ENCODE measurements at places on chromosomes 6 and 20.
A peak's percentile ranks its signal among the peaks of the same experiment; 100 is the strongest.

DNA sequence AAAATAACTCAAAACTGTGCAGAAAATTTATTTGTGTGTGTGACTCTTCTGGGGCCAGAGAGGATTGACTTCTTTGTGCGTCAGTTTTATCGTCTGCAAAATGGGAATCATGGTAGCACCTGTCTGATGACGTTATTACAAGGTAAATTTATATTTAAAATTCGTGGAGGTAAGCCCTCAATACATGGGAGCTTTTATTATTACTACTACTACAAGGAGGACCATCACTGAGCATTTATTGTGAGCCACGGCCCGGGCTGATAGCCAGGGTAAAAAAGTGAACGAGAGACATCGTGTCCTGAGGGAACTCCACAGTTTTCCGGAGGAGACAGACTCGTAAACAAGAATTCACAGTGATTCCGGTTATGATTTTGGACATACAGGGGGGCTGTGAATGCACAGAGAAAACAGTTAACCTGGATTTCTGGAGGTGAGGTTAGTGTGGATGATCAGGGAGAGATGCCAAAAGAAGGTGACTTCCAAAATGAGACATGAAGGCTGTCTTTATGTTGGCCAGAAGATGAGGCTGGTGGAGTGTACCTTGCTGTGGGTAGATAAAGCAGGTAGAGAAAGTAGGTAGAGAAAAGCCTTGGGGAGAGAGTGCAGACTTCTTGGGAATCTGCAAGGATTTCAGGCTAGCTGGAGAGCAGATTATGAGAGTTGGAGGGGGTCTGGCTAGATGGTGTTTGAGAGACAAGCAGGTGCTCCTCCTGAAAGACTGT is 10.6 kb upstream of the SERINC3 start:
- no peak for DNase-seq

- DNase-seq, result peak; percentile 91
These were observed 19.1 kb upstream of the PGK2 start for GRCh38 chr6:49806145-49806544.

DNA sequence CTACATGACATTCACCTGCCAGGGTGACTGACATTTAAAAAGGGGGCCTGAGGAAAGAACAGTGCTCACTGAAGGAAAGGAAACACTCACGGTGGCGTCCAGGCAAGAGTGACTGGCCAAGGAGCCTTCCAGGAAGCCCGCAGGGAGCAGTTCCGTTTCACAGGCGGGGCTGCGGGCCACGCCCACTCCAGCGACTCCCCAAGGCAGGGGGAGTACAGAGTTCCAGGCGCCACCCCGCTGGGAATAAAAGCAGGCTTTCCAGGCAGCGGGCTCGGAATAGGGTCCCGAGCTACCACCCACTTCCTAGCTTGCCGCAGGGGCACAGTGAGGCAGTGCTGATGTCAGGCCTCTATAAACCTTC is 34.2 kb downstream of the PKIG start:
- DNase-seq, result no peak

- no peak for DNase-seq
These were observed 28.1 kb downstream of the NCOA6 start for GRCh38 chr20:34797012-34797995.

GRCh38 chr20:51190783-51191180 is 167.9 kb upstream of the KCNG1 start:
- DNase-seq, result no peak

DNA sequence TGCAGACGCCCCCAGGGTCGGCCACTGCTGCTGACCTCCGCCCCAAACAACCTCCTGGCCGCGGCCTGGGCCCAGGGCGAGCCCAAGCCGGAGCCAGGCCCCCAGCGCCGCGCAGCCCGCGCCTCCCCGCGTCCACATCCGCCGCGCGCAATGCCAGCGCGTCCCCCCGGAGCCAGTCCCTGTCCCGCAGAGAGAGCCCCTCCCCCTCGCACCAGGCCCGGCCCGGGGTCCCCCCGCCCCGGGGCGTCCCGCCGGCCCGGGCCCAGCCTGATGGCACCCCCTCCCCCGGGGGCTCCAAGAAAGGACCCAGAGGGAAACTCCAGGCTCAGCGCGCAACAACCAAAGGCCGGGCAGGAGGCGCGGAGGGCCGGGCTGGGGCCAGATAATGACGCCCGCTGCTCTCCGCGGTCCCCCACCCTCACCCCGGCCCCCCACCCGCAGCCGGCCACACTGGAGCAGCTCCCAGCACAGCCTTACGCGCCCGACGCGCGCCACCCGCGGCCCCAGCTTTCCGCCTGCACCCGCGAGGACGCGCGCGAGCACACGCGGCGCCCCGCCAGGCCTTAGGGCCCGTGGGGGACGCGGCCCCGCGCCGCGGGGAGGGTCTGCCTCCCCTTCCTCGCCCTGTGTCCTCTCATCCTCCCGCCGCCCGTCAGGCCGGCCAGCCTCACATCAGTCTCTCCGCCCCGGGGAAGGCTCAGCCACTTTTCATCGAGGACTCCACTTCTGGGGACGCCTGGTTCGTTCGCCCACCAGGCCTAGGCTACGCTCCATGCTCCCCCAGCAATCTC is 12.9 kb upstream of the SLC22A7 start:
- DNase-seq, result no peak

DNA sequence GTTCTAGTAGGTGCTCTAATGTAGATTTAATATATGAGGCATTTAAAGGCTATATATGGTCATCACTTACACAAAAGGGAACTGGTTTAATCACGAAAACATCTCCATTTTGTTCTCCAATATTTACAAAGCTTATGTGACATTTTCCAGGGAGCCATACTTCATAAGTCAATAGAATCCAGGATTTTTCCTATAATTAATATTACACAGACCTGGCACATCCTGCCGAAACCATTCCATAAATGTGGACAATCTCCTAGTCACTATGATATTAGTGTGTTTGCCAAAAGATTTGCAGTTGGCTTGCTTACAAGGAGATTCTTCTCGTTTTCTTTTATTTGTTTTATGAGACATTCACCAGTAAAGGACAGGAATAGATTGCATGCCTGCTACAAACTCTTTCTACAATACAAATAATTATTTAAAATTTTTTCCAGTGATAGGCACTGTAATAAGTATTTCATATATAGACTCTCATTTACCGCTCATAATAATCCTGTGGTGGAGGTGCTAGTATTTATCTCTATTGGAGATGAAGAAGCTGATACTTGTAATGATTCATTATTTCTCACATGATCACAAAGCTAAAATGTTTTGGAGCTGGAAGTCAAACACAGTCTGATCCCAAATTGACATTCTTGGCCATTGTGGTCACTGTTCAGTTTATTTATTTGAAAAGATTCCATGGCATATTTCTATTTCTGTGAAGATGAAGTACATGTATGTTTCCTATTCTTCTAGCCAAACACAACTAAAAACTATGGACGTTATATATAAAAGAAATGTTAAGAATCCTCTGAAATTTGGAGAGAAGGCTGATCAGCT is 597.0 kb downstream of the HTR1B start:
- DNase-seq, result no peak

DNA sequence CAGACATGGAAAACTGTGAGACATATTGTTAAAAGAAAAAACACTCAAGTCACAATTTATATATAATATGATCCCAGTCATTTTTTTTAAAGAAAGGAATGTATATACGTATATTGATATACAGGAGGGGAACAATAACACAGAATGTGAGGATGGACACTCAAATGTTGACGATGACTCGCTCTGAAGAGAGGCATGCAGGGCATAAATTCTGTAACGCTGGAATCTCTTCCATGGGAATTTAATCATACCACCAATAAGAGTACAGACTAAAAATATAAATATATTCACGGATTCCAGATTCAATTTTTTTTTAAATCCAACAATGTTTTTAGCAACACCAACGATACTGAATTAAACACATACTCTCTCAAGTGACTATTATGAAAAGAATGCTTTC is 106.9 kb upstream of the CCDC28A start:
- no peak for DNase-seq

DNA sequence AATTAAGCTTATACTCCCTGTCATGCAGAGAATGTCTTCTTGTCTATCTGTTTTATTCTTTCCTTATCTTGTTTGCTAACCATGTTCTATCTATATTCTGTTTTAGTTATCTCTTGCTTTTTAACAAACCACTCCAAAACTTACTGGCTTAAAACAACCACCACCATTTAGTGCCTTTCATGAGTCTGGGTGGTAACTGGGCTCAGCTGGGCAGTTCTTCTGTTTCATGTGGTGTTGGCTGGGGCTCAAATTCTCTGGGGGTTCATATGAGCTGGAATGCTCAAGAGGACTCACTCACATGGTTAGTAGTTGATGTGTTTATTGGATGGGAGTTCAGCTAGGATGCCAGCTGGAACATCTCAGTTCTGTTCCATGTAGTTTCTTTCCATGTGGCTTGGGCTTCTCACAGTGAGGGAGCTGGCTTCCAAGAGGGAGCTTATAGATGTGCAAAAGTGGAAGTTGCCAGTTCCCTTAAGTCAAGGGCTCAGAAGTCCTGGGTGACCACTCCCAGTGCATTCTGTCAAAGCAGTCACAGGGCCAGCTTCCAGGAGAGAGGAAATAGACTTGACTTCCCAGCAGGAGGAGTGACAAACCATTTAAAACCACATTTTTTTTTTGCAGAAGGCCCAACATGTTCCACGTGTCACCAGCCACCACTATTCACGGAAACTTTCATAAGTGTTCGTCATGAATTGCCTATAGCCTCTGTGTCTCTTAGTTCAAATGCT is 70.4 kb downstream of the PLCB4 start:
- no peak for DNase-seq

Data from DMS79 treated with DMSO at 0.1 percent for 48 hours (cell line).